ENCODE measurements at places on chromosomes 11 and 22.
A peak's percentile ranks its signal among the peaks of the same experiment; 100 is the strongest.

DNA sequence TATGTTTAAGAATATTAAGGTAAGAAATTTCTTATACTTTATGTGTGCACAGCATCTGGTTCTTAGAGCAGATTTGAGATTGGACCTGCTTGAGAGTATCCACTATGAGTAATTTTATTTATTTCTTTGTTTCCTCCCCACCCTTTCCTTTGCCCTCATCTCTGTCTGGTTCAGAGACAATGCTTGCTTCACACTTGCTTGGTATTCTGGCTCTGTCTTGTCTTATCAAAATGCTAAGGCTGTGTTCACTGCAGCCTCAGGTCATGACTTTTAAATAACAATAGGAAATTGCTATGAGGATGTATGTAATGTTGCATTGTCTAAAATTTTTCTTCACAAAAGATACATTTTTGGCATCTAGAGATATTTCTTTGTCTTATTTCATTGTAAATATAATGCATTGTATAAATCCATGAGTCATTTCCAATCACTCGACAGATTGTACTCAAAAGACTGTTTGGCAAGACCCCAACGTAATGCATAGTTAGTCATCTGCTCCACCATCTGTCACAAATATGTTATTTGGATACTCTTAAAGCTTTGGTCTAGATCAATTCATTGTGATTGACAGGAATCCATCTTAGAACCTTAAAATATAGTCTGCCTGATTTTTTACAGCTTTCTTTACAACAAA, 395.7 kb downstream of the AASDHPPT start:
- peak; percentile 67 for DNase-seq

- no peak for DNase-seq
These were observed 460.8 kb upstream of the CNTN5 start for GRCh38 chr11:98559961-98560360.

DNA sequence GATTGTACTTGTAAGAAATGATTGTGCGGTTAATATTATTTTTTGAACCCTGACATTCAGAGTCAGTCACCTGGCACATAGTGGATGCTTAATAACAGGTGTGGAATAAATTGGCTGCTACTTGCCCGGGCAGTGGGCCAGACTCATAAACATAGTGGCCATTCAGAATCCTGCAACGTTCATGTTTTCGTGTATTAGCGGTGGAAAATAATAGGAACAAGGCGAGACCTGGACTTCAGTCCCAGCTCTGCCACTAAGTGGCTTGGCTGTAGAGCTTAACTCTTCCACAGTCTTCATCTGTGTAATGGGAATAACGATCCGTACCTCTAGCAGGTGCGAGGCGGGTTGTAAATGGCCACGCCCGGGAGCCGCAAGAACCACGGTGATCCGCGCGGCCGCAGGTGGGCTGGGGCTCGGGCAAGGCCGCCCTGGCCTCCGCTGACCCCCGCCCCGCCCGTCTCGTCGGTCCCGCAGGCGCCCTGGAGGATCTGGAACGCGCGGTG, 761 bp upstream of the TMEM25 start:
- no peak for DNase-seq

DNA sequence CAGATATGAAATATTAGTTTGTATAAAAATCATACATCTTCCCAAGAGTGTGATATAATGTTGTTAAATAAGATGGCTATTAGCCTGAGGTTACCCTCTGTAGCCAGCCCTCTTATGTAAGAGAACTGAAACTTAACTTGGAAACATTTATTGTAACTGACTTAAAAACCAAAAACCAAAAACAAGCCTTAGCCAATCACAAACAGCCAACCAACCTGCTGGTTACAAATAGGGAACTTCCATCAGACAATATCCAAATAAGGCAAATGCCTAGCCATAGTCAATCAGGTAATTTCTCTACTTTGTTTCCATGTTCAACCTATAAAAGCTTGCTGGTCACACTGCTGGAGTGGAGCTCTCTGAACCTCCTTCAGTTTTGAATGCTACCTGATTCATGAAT, 14.1 kb downstream of the KBTBD3 start:
- no peak for DNase-seq

DNA sequence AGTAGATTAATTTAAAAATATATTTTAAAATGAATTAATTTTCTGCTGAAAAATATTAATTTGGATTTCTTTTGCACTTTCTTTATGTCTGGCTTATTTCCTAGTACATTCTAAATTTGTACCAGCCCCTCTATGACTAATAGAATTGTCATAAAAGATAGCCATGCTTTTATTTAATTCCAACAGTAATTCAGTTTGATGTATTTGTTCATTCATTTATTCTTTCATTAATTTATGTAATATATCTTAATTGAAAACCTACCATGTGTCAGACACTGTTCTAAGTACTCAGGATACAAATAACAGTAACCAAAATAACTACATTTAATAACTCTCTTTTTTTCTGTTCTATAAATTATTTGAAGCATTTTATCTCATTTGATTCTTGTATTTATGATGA, 264.0 kb upstream of the CCDC179 start:
- no peak for DNase-seq

All from NCI-H226 (cell line).